ENCODE measurements at places on chromosomes 1 and 21.

DNA sequence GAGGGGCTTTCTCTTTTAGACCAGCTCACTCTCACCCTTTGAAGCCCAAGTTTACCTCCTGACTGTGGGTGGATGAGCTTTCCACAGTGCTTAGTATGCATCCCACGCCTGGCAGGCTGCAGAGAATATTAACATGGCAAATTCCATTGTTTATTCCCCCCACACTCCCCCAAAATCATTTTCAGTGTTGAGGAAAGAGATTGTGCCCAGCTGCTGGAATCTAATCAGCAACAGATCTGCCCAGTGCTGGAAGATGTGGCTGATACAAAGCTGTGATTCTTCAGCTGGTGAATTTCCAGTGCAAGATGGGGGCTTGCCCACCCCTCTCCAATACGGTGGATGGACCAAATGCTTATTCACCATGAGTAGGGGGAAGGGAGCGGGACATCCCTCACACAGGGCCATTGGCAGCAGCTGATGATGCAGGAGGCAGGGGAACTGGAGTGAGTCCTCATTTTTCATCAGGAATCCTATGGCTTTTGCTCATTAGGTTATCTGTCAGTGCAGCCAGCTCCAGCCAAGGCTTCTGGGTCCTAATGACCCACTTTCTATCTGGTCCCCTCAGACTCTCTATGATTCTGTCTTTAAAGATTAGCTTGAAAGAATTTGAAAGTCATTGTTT, 39.7 kb upstream of the KCNA3 start:
- no peak for DNase-seq

GRCh38 chr1:206470692-206471414, 577 bp downstream of the IKBKE start:
- peak; percentile 55 for DNase-seq

GRCh38 chr1:22045604-22046228, 6.8 kb upstream of the CDC42 start:
- no peak for DNase-seq

DNA sequence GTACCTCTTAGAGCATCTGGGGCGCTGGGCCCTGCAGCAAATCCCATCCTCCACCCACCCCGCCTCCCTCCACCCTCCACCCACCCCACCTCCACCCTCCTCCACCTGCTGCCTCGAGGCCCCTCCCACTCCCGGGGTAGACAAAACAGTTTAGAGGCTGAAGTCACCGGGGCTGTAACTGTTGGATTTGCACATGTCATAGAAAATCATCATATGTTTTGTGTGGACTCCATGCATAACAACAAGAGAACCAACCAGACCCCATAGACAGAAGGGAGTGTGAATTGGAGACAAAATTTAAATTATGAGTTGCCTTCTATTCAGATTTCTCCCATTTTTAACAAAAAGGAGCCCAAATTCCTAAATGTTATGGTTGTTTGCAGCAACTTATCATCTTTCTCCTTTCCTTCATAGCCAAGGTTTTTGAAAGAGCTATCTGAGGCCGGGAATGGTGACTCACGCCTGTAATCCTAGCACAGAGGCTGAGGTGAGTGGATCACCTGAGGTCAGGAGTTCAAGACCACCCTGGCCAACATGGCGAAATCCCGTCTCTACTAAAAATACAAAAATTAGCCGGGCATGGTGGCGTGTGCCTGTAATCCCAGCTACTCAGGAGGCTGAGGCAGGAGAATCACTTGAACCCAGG, 28.2 kb upstream of the LGALS8 start:
- no peak for DNase-seq

DNA sequence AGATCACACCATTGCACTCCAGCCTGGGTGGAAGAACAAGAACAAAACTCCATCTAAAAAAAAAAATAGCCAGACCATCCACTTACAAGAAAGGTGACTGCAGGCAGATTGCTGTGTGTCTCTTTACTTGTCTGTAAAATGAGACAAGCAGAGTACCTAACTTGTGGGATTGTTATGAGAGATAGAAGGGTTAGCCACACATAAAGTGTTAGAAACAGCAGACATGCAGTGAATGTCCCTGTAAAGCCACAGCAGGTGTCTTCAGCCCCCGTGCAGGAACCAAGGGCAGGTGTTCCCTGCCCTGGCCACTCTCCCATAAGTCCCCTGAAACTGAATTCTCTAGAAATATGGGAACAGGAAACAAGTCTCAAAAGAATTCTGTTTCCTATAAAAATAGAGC, 40.8 kb upstream of the EFHD2 start:
- DNase-seq, result no peak

GRCh38 chr1:11792106-11792505, 13.7 kb downstream of the MTHFR start:
- no peak for DNase-seq

DNA sequence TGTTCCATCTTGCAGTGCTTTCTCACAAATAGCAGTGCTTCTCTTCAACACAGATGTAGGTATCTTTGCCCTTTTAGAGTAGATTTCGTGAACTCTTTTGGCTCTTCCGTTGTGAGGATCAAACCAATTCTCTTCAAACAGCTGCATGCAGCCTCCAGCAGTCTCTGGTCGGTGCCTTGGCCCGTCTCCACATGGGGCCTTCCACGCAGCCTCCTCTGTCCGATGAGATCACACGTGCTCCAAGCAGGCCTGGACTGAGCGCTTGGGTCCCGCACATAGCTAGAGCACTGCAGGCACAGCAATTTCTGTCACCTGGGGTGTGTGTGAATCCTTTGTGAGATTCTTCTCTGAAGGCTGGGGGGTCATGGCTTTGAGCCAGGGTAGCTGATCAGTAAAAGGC, 82.8 kb upstream of the KCNE2 start:
- DNase-seq, result no peak

DNA sequence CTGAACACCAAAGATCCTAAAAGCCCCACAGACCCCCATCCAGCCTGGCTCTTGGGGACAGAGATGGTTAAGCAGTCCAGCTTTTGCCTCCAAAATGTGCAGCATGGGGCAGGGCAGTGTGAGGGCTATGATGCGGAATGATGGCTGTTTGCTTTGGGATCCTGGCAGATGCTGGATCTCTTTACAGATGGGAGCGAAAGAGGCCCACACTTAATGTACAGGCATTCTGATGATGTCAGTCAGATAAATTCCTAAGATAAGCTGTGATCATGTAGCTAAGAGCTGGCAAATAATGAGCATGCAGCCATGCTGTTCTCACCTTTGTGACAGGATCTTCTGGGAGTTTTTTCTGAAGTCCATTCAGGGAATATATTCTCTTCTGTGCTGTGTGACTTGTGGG, 17.6 kb upstream of the KCNQ4 start:
- DNase-seq, result no peak

GRCh38 chr1:183673605-183674323, 20.6 kb upstream of the APOBEC4 start:
- DNase-seq, result no peak

DNA sequence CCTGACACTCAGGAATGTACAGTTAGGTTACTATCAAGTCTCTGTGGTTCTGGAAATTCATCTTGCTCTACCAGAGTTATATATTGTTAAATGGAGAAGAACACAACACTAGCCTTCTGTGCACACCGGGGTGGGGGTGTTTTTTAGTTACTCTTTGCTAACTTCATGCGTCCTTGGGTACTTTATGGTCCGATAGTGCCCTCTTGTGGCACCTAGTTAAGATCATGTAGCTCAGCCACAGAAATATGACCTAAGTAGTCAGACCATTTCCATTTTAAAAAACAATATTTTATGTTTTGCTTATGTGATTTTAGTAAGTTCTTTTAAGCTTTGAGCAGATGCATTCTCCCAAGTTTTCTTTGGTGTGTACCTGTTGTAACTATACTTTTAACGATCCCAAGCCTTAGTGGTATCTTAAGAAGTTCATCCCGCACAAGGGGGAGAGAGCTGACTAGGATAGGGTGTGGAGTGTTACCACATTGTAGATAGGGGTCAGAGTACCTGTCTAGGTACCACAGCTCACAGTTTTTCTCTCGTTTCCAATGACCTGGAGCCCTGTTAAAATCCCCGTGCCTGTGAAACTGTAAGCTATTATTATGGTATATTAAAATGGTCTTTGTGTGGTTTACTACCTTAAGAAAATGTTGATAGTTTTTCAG, 20.6 kb upstream of the SH3D21 start:
- peak; percentile 65 for DNase-seq

- no peak for DNase-seq
Observed at GRCh38 chr1:66368261-66368660, 165.7 kb upstream of the SGIP1 start.

DNA sequence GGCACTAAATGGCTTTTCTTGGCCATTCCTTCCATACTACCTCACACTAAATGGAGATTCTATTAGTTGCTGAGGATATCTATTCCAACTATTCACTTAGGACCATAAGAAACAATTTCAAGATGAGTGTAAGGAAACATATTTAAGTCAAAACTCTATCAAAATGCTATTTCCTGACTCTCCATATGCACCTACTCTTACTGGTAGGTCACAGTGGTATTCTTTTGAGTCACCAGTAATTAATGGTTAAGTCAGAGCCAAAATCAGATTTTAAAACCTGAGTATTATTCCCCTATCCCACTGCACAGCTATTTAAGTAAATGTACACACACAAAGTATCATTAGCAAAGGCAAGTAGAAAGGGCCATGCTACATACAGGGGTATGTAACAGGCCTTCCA, 50.3 kb downstream of the ARID4B start:
- DNase-seq, result no peak

- DNase-seq, result peak; percentile 13
Observed at GRCh38 chr1:154819628-154820590, 50.2 kb downstream of the KCNN3 start.

GRCh38 chr1:23799570-23800399, 769 bp downstream of the GALE start:
- no peak for DNase-seq

DNA sequence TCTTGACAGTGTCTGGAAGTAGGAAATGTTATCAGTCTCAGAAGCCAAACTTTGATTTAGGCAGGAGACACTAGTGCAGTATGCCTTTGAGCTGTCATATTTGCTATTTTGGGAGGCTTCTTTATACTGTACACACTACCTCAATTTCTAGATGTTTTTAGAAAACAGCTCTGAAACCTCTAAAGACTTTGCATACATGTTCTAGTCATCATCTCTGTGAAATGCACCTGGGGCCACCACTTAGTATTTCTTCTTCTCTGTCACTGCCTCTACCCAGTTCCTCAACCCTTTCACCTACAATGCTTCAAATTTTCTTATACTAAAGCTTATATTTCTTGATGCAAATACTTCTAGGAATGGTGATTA, 29.1 kb upstream of the PLA2G4A start:
- DNase-seq, result no peak

DNA sequence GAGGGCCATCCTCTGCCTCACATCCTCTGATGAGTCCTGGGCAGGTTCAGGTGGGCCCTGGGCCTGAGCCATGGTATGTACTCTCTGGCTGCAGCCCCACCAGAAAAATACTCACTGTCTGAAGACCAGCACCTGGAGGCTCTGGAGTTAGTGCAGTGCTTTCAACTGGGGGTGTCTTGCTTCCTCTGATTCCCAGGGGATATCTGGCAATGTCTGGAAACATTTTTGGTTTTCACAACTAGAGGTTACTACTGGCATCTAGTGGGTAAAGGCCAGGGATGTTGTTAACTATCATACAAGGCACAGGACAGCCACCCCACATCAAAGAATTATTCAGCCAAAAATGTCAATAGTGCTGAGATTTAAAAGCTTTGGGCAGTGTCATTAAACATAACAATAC, 152.7 kb downstream of the HIVEP3 start:
- no peak for DNase-seq

DNA sequence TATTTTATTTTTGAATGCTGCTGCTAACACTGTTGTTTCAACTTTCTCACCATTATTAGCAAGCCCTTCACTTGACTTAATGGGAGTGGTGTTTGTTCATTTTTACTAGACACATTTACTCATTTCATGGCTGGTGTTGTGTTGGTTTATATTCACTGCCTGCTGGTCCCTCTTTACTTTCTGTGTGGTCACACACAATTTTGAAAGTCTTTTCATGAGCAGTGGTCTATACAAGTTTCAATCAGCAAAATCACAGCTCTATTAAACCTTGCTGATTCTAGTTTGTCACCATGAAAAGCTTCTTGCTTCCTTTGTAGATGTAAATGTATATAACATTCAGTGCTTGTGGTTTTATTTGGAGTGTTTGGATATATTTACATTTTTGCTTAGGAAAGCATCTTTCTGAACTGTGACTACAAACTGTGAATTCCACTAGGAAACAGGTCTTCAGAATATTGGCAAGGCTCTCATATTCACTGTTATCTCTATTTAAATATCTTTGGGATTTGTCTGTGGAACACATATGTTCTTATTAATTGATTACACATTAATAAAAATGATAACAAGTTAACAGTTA, 22.8 kb downstream of the ATP6V1G3 start:
- no peak for DNase-seq

DNA sequence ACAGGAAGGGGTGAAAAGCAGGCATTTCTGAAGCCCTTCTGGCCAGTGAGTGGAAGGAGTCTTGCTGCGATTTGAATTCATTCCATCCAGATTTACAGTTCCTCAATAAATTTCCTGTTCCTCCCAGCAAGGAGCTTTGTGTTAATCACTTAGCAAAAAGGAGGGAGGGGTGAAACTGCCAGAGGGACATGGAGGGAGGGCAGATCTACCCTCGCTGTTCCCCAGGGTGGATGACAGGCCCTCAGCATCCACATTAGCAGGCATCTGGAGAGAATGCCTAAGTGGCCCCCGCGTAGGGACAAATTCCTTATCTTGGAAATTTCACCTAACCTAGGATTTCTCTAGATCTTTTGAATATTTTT, 1.2 kb downstream of the ETV3 start:
- no peak for DNase-seq

- DNase-seq, result no peak
Observed at GRCh38 chr1:172582889-172583288, 49.9 kb downstream of the SUCO start.

DNA sequence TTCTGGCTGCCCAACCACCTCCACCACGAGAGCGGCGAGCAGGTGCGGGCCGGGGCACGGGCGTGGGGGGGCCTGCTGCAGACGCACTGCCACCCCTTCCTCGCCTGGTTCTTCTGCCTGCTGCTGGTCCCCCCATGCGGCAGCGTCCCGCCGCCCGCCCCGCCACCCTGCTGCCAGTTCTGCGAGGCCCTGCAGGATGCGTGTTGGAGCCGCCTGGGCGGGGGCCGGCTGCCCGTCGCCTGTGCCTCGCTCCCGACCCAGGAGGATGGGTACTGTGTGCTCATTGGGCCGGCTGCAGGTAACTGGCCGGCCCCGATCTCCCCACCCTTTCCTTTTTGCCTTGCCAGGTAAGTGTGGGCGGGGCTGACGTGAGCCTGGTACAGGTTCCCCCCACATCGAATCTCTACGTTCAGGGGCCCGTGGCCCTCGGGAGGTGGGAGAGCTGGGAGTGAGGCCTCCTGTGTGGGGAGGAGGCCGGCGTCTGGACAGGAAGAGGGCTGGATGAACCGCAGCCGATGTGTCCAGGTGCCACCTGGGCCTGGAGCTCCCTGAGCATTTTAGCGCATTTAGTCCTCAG, 51.7 kb downstream of the COL18A1 start:
- DNase-seq, result no peak

- no peak for DNase-seq
Observed at GRCh38 chr1:30415171-30415940, 308.0 kb downstream of the MATN1 start.

GRCh38 chr1:204136814-204137213, 15.0 kb downstream of the ETNK2 start:
- no peak for DNase-seq
